Esophagus muscularis mucosa (tissue), 4 donors: ENCODE measurements at places on chromosomes 4 and X. TPM values are rescaled to one million over a fixed set of nuclear protein-coding genes. Genes with fewer than 3 reads are reported as not detected.

The MED14 gene
- 27.4 TPM for total RNA-seq

The GABRE gene
- total RNA-seq = 3.8 TPM

The SPANXB1 gene
- total RNA-seq = not detected

The REST gene
- total RNA-seq = 37.6 TPM

The DRP2 gene
- 0.97 TPM for total RNA-seq

The NAA11 gene
- not detected for total RNA-seq

DNA sequence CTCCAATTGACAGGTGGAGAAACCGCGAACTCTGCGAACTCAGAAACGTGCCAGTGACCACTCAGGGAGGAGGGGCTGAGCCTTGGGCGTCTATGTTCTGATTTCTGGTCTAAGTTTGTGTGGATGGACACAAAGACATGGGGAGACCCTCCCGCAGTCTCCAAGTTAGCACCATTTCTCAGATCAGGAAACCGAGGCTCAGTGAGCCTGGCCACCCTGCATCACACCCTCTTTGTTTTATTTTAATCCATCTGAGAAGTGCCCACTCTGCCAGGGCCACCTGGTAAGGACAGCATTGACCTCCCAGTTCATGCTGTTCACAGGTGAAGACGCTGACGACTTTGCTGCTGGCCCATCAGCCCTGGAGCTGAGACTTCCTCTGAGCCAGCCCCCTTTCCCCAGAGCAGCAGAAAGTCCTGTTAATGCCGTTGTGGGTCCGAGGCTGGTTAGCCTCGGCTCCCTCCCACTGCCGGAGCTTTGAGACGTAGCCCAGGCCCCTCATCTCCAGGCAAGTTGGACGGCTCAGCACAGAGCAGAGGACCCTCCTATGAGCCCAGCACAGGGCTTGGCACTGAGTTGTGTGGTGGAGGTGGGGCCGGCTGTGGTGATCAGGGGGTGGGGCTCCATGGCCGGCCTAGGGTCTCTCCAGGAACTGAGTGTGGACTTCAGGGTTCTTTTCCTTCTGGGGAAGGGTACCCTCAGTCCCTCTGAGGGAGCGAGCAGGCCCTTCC, 43.7 kb downstream of the PSAPL1 start:
- DNase-seq = no peak

DNA sequence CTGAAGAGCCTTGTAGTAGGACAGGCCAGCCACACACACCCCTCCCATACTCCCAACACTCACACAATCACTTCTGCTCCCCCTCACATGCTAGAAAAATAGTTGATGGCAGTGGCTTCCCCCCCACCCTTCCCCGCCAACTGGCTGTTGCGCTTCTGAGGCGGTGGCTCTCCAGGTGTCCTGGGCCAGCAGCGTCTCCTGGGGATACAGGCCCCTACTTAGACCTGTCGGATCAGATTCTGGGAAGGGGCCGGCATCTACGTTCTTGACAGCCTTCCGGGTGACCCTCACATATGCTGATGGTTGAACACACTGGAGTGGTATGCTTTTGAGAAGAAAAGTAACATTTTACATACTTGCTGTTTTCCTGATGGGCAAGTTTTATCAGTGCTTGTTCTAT, 39.9 kb downstream of the TNIP2 start:
- DNase-seq = no peak

DNA sequence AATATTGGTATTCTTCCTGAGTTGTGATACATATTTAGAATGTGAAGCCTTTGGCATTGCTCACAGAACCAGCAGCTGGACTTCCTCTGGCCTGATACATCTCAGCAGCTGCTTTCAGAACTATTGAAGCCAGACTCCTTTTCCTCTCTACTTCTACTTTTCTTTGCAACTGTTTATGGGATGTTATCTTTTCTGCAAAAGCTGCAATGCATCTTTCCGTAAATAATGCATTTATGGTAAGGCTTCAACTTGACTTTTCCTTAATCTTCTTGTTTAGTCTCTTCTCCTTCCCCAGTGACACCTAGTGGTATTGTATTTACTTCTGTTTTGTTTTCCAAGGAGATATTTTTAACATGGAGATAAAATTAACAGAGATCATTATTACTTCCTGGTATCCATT, 1548.7 kb downstream of the PCDH7 start:
- DNase-seq = no peak

GRCh38 chr4:154719087-154719486, 24.7 kb upstream of the LRAT start:
- DNase-seq = no peak

GRCh38 chr4:152680988-152681603, 1.3 kb upstream of the TMEM154 start:
- no peak for DNase-seq

GRCh38 chr4:57633212-57633859, 523.2 kb upstream of the IGFBP7 start:
- no peak for DNase-seq

- no peak for DNase-seq
These were observed 74.9 kb downstream of the PRRG1 start for GRCh38 chrX:37424000-37424429.

- no peak for DNase-seq
These were observed 401.8 kb upstream of the RPS6KA3 start for GRCh38 chrX:20668550-20668949.

DNA sequence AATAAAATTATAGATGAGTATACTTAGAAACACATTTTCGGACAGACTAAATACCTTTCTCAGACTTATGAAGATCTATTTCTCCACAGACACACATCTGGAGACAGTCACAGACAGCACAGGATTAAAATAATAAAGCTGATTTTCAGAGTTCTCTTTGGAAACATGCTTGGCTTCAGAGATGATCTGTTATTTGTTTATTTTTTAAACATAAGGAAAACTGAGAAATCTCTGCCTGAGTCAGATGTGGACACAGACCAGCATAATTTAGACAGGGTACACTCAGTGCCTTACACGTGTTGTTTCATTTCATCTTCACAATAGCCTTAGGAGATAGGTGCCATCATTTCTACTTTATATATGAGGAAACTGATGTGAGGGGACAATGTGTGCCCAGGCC, 92.1 kb downstream of the SLC9A7 start:
- DNase-seq = no peak

DNA sequence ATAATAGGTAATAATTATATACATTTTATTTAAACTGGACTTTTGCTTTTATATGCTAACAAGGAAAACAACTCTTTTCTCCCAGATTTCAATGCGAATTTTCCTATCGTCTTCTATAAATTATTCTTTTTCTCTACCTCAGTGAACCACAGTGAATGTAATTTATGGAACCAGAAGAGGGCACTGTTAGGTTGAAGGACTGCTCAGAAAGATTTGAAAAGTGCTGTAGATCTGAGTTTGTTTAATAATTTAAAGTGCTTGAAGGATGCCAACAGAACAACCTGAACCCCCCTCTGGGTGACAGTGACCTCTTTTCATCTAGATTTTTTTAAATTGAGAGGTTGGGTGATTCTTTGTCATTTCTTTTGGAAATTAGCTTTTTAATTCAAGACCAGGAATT, 54.9 kb downstream of the PHOX2B start:
- no peak for DNase-seq

DNA sequence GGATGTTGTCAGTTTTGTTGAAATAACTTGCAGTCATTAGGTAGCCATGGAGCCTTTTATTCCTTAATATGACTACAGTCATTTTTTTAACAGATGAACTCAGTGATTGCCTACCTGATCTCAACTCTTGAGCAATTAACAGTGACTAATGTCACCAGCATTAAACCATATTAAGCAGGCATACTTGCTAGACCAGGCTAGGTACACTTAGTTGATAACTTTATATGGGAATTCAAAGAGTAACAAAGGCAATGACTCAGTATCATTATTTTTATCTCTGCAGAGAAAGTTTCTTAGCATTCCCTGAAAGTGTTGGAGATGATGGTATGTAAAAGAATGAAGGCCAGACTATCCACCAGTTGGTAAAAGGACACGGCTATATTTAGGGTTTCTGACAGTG, at the start of gene C4orf54:
C4orf54 (minus strand) TSS at position 31 of the 400 bp plus-strand sequence. CDS start 3,180 bp downstream, outside the sequence.
- DNase-seq = no peak

GRCh38 chrX:99820197-99820596, 589.9 kb downstream of the PCDH19 start:
- DNase-seq = no peak

DNA sequence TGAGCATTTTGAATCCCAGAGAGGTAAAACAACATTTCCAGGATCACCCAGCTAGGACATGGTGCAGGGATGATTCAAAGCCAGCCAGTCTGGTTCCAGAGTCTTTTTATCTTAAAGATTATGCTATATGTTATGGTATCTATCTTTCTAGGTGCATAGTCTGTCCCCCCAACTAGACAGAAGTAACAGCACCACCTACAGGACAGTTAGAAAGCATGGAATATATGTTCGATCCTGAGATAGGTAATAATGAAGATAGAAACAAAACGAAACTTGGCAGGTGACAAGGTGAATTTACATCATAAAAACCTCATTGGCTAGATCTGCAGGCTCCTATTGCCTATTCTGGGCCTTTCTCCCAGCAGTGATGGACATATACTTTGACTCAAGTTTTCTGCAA, 723.2 kb downstream of the SMARCA1 start:
- DNase-seq = no peak

DNA sequence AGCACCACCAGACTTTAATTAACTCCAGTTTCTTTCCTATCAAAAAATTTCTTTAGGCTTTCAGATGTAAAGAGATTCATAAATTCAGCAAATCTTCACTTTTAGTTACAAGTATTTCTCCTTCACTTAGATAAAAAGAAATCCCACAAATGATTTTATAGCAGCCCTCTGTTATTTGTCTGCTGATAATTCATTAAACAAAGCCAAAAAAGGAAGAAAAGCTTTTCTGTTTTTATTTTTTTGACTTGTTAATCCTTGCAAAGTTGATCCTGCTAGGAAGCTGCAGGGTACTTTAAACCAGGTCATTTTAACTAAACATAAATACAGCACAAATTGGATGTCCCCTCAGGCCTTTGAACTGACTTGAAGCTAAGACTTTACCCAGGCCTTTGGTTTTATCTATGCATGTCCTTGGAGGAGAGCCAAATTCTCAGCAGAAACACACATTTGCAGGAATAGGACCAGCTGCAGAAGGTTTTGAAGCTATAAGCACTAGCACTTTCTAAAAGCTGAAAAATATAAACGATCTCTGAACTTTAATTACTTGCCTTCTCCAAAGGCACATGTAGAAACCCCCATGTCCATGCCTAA, 57.5 kb downstream of the PCDH18 start:
- DNase-seq = no peak

DNA sequence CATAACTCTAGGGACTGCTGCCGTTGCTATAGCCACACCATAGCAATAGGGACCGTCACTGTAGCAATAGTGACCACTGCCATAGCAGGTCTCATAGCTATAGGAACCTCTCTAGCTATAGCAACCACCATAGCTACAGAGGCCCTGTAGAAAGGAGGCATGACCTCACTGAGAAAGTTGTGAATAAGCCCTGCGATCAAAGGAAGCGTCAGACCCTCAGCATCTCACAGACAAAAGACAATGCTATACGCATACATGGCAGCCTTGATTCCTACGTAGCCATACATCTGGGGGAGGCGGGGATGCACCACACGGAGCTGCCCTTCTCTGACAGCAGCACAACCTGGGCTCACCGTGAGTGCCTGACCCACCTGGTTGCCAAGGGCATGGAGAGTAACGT, 88.5 kb downstream of the MTMR1 start:
- DNase-seq = no peak

GRCh38 chrX:10240918-10241317, 84.1 kb downstream of the CLCN4 start:
- no peak for DNase-seq

DNA sequence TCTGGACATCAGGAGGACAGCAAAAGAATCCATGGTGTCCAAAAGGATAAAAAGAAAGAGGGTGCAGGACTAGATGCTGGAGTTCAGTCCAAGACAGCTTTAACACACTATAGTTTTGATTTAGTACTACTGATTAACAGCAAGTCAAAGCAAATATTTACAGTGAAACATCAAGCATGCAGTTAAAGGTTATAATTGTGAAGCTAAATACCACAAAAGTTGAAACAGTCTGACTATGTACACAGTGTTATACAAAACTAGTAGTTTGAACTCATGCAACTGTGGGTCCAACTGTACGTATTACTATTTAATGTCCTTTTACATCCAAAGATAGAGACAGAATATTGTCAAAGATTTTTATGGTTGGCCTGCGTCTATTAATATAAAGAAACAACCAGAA, 57.6 kb downstream of the CHIC2 start:
- no peak for DNase-seq

- DNase-seq = no peak
These were observed 176.2 kb upstream of the TACR3 start for GRCh38 chr4:103895876-103896465.

DNA sequence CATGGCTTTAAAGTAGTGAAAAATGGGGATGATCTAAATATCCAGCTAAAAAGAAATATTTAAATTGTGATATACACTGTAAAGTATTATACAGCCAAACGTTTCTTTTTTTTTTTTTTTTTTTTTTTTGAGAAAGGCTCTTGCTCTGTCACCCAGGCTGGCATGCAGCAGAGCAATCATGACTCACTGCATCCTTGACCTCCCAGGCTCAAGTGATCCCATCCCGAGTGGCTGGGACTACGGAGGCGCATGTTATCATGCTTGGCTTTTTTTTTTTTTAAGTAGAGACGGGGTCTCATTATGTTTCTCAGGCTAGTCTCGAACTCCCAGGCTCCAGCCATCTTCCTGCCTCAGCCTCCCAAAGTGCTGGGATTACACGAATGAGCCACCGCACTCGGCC, 17.1 kb downstream of the SMIM14 start:
- no peak for DNase-seq

GRCh38 chr4:41189666-41190065, 24.7 kb downstream of the APBB2 start:
- no peak for DNase-seq

- no peak for DNase-seq
These were observed 119.1 kb downstream of the MBNL3 start for GRCh38 chrX:132369617-132370326.

GRCh38 chr4:38309471-38309870, 349.3 kb downstream of the PTTG2 start:
- DNase-seq = no peak

GRCh38 chr4:108213308-108213707, 44.6 kb upstream of the LEF1 start:
- no peak for DNase-seq

GRCh38 chr4:65023883-65024670, 614.8 kb upstream of the TECRL start:
- DNase-seq = no peak

DNA sequence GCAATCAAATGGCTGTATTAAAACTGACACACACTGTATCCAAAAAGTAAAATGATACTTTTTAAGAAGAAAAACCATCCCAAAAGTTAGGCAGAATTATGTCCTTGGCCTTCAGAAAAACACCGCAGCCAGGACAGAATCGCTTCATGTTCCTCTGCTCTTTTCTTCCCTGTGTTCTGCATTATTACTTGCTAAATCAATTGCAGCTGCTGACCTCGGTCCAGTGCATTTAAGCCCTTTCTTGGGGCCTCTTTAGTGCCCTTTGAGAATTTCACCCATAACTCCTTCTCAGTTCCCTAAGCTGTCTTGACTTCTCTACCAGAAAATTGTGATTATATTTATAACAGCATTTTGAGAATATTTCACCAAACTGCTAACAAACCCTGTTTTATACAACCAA, 696.9 kb downstream of the PCDH7 start:
- DNase-seq = no peak

GRCh38 chr4:126541820-126542219, 1090.9 kb upstream of the INTU start:
- DNase-seq = no peak
